Neuronal stem cell (in vitro differentiated cells): ENCODE measurements at places on chromosomes 3 and 15.

DNA sequence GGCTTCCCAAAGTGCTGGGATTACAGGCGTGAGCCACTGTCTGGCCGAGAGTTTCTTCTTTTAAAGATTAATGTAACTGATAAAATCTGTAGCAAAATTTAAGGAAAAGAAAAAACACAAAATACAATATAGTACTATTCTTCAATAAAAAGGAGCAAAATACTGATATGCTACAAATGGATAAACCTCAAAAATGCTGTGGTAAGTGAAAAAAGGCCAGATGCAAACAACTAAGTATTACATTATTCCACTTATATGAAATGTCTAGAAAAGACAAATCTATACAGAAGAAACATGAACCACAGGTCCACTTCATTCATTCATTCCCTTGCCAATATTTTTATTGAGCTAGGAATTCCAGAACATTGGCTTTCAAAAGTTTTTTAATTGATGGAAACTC, 299.5 kb downstream of the CTNNB1 start:
- DNase-seq = no peak

DNA sequence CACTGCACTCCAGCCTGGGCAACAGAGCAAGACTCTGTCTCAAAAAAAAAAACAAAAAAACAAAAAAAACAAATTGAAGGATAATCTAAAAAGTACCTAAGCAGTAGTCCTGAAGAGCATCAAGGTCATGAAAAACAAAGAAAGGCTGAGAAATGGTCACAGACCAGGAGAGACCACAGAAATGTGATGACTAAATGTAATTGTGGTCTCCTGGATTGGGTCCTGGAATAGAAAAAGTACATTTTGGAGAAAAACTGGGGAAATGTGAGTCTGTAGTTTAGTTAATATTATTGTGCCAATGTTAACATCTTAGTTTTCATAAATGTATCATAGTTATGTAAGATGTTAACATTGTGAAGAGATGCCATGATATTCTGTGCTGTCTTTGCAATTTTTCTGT, 267.5 kb upstream of the NR2E3 start:
- DNase-seq = no peak

DNA sequence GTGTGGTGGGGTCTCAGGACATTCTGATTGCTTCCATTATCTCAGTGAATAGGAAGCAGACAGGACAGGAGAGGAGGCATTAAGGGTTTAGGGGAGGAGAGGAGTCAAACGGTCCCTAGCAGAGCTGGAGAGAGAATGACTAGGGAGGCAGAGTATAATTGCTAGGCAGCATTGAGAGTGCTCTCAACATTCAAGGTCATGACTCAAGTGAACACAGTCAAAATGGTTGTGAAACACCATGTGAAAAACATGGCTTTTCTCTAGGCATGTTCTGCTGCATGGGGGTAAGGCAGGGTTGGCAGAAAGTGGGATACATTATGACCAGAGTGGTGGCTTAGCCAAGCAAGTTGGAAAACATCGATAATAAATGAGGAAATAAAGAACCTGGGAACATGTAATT, 19.5 kb upstream of the HRH1 start:
- no peak for DNase-seq

GRCh38 chr15:89317186-89317720, 17.4 kb downstream of the POLG start:
- no peak for DNase-seq
